ENCODE measurements at places on chromosomes 3 and 15.

DNA sequence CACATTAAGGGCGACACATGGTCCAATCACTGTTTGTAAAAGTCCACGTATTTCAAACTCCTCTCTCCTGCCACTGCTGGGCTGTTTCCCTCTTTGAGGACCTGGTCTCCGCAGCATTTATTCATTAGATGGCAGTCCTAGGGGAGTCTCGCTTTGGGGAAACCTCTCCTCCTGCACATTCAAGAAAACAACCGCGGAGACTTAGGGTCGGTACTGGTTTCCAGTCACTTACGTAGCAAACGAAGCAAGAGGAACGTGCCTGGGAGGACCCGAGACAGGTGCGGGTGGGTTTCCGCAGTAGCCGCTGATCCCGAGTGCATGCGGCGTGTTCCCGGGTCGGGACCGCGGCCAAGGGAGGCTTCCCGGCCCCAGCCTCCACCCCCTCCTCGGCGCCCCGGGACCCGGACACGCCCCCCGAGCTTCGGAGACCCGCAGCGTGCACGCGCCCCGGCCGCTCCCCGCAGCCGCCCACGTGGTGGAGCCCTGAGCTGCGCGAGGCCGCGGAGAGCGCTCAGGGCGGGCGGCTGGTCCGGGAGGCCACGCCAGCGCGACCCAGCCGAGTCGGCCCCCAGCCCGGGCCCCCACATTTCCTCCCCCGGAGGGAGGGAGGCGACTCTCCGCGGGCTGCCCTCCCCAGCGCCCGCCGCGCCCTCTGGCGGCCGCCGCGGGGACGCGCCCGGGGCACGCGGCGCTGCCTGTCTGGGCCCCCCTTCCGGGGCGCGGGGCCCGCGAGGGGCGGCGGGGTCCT lies 1.1 kb upstream of the IGF1R start:
- DNase-seq = peak; percentile 22

DNA sequence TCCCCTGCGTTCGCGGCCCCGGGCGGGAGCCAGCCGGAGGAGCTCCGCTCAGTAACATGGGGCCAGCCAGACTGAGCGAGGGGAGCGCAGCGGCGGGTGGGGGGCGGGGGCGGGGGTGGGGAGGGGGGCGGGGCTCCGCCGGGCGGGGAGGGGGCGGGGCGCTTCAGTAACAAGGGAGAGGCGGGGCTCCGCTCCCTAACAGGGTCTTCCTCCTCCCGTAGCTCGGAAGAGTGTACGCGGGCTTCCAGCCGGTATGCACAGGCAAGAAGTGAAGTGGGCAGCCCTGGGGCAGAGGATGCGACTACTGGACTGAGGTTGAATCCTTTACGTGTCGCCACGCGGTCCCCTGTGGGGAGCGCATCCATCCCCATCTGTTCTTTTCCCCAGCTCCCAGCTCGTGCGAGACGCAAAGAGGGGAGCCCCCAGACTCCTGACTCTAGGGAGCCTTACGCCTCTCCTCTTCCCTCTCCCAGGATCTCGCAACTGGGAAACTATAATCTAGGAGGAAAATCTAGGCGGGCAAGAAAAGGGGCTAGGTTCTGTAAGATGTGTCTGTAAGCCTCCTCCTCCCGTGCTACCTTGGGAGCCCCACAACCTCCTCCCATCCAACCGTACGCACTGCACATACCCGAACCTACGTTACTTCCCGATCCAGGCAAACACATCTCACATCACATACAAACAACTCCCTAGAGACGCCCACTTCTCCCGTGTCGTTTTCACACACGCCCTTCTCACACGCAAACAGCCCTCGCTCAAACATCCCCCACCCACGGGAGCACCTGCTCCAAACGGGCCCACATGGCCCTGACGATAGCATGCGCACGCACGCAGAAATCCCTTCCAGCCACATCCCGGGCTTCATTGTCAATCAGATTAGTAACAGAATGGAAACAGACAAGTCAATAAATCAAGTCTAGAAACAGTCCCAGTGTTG lies at the start of gene SHF:
SHF (minus strand) TSS at position 73 of the 937 bp plus-strand sequence; CDS start at position 58, 15 bp downstream.
- no peak for DNase-seq

DNA sequence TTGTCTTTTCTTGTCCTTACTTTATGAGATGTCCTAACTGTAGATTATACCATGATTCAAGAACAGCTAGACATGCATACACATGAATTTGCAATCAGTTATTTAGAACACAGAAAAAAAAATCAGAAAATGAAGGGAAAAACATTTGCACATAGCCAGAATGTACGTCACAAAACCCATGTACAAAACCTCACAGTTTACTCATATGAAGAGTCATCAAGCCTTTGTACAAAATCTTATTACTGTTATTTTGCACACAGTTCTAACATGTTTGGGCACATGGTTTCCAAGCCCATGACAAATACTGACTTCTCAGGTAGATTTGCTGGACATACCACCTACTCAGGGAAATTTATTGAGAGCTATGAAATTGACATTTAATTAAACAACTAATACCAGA lies 48.2 kb downstream of the MAP3K13 start:
- no peak for DNase-seq

DNA sequence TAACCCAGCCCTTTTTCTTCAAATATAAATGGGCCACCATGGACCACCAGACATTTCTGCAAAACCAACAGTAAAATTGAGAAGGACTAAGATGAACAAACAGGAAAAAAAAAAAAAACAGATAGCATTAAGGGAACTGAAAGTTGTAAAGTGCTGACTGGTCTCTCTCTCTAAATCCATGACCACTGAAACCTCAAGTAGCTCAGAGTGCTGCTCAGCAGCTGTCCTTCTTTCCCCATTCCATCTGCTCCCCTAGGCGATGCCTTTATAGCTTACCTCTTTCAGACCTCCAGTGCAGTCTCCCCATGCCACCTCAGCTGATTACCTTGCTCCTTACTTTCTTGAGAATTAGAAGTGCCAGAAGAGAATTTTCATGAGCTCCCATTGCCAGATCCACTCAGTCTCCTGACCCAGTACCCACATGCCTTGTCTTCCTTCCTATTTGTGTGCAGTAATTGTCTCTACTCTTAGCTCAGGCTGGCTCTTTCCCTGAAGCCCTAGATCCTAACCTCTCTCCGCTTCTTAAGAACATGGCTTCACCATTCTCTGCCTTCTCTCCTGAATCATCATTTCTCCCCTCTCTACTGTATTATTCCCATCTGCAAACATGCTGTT lies 23.9 kb upstream of the XIRP1 start:
- DNase-seq = no peak

GRCh38 chr3:9800529-9800928 lies 7.6 kb downstream of the ARPC4 start:
- no peak for DNase-seq

DNA sequence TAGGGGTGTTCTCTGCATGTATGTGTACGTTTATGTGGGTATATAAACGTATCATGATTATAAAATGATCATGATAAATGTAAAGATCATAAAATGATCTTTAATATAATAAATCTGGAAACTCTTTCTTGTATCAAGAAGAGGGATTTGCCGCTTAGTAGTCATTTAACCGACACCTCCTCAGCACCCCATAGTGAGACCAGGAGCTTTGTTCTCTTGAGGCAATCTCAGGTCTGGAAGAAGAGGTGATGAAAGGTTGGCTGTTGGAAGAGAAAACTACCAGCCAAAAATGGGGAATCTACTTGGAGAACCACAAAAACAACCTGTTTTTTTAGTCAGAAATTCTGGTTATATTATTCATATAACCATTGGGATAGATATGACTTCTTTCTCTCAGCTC lies 38.7 kb downstream of the TGFBR2 start:
- DNase-seq = no peak

DNA sequence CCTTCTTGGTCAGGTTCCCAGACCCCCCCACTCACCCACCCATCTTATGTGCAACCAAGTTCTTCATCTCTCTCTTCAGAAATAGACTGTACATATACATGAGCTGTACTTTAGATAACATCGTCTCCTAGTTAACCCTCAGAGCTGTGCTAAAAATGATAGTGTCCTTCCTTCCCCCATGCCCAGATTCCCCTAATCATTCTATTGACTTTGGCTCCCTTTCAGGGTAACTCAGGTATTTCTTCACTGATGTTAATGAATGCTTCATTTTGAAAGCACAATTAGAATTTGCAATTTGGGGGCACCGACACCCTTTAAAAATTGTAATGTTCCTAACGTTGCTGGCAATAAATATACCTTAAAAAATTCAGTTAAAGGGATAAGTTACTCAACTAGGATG lies 10.9 kb downstream of the PARP9 start:
- no peak for DNase-seq

- DNase-seq = peak; percentile 38
Observed at GRCh38 chr3:48013288-48013980, 2.8 kb downstream of the MAP4 start.

DNA sequence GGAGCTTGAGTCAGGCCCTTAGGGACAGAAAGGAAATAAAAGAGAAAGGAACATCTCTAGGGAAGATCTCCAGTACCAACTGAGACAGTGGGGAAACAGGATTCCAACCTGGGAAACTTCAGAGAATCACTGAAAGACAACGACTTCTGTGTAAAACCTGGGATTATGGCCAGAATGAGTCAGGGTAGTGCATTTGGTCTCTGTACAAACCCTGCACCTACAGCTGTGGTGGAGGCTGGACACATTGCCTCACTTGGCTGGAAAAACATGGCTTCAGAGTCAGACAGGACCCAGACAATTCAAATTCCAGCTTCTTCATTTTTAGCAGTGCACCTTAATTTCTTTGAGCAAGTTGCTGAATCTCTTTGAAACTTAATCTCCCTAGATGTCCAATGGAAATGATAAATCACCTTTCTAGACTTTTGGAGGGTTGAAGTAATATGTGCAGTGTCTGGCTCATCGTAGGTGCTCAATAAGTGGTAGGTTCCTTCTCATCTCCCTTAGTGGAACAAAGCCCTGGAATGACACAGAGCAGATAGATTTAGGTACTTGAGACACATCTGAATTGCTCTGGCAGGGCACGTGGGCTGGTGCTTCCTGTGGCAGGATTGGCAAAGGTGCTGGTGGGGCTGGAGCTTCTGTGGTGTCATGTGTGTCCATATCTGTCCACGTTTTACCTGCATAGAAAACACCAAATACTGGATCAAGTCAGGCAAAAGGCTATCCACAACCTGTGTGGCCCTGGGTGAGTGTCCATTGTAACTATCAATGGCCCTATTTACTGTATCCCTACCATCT lies 6.1 kb upstream of the CLSTN2 start:
- no peak for DNase-seq

DNA sequence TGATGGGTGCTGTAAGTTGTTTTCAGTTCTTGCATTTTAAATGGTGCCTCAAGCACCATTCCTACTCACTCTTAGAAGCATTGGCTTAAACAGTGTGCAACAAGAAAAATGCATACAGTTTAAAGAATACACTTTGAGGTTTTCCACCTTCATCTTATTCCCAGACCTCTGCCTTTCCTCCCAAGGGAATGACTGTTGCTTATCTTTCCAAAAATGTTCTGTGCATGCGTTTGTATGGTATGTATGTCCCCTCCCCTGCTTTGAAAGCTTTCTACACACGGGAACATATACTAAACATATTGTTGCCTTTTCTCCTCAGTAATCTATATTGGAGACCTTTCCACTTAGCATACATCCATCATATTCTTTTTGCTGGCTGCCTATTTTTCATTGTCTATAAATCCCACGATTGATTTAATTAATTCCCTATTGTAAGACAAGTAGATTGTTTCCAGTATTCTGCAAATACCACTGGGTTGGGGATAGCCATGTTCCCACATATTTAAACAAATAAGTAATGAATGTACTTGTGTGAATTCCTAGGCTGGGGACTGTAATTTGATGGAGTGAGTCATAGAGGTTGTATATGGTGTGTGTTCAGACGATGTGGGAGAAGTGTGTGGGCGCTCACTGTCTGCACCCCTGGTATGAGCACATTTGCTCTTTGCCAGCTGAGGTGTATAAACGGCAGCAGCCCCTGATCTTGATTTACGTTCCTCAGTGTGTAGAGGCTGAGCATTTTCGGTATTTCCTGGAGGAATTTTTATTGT lies 5.8 kb downstream of the TRAK1 start:
- no peak for DNase-seq

DNA sequence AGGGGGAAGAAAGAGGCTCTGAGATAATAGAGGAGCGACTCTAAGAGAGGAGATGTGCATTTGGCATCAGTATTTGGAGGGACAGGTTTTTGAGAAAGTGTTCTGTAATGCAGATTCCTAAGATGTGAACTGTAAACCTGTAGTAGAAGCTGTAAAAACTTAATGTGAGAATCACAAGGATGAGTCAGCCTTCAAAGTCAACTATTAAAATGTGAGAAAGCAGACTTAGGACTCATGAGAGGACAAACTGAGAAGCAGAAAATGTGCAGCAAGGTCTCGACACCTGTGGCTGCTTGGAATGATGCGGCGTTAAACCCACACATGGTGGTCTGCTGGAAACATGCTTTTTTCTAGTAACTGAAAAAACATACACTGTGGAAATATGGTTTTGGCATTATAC lies 36.0 kb downstream of the USP13 start:
- no peak for DNase-seq

DNA sequence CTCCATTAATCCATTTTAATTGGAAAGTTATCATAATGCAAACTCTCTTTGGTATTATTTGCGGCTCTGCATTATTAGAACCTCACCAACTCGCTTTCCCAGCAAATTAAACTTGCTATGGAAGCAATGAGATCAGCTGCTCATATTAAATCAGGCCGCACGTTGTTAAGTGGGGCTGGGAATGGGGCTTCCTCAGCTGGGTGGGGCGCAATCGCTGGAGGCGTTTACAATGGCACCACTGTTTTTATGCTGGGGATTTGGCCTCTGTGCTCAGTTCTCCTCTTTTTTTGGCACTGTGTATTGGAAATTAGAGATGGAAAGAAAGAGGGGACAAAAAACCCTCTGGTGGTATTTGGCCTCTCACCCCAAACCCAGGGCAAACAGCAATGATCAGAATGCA lies 72.2 kb downstream of the RPLP1 start:
- DNase-seq = no peak

GRCh38 chr3:175163686-175164085 lies 304.6 kb downstream of the NAALADL2 start:
- DNase-seq = no peak

- no peak for DNase-seq
Observed at GRCh38 chr15:85804481-85805170, 9.9 kb upstream of the KLHL25 start.

- DNase-seq = peak; percentile 55
Observed at GRCh38 chr3:159726231-159726964, 262.2 kb upstream of the IL12A start.

DNA sequence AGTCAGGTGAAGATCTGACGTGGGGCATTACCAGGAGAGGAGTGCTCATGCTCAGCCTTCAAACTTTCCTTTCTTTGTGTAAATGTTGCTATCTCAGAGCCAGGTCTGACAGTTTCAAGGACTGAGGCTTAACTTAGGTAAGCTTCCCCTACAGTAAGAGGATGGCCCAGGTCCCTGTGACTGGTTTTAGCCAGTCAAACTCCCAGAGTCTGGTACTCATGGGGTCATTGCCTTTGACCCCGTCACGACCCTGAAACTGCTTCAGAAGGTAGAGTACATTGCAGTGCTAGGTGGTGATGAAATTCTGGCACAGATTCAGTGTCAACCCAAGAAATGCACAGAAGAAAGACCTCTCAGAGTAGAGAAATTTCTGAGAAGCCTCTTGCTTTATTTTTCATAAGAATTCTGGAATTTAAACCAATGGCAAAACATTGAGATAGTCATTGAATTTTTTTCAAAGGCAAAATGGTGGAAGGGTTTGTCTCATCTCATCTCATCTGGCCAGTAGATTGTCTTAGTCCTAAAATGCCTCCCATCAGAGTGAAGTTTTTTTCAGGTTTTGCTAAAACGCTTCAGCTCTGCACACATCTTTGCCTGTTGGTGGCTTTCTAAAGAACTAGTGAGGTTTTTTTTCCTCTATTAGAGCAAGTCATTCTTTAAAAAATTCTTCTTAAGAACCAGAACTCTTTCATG lies 23.1 kb downstream of the ZBTB38 start:
- DNase-seq = no peak

Data from HCT116 (cell line).